ENCODE measurements at places on chromosomes 2 and 18.

- no peak for DNase-seq
Measured at GRCh38 chr2:57782587-57782986, 264.0 kb upstream of the VRK2 start.

DNA sequence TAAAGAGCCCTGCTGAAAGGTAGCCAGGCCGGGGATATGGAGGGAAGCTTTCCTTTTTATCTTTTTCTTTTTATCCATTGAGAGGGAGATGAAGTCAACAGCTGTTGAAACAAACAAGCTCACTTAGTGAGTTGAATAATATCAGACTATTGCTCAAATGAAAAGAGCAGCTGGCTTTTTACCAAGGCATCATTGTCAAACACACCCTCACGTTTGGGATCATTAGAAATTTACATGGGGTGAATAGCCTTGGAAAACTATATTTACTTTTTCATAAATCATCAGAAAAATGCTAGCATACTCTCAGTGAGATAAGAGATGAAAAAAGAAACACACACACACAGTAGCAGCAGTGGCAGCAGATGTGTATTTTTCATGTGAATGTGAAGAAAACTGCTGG, 71.5 kb upstream of the HNMT start:
- DNase-seq: no peak

- DNase-seq: no peak
Measured at GRCh38 chr2:55090702-55091101, 40.5 kb upstream of the RTN4 start.

DNA sequence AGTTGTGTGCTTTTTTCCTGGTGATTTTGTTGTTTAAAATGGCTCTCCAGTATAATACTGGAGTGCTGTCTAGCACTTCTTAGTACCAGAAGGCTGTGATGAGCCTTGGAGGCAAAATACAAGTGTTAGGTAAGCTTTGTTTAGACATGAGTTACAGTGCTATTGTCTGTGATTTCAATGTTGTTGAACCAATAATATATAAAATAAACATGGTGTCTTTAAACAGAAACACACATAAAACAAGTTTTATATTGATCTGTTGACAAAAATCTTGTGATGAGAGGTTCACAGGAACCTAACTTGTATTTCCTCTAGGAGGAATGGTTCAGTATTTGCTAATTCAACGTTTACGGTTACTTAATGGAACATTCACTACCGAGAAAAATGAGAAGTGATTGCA, 5.0 kb upstream of the FAM171B start:
- no peak for DNase-seq

- no peak for DNase-seq
Measured at GRCh38 chr2:43212216-43212835, 14.1 kb downstream of the ZFP36L2 start.

GRCh38 chr2:237159006-237159911, 73.6 kb downstream of the COPS8 start:
- DNase-seq: no peak

- no peak for DNase-seq
Measured at GRCh38 chr2:215320102-215320501, 8.2 kb downstream of the ATIC start.

GRCh38 chr2:222928335-222928734, 67.5 kb downstream of the ACSL3 start:
- DNase-seq: no peak

- no peak for DNase-seq
Measured at GRCh38 chr2:201419986-201420385, 31.3 kb downstream of the TRAK2 start.
